ENCODE measurements at places on chromosomes 7 and 10.

- DNase-seq, result no peak
Observed at GRCh38 chr10:115937768-115938056, 335.3 kb downstream of the GFRA1 start.

DNA sequence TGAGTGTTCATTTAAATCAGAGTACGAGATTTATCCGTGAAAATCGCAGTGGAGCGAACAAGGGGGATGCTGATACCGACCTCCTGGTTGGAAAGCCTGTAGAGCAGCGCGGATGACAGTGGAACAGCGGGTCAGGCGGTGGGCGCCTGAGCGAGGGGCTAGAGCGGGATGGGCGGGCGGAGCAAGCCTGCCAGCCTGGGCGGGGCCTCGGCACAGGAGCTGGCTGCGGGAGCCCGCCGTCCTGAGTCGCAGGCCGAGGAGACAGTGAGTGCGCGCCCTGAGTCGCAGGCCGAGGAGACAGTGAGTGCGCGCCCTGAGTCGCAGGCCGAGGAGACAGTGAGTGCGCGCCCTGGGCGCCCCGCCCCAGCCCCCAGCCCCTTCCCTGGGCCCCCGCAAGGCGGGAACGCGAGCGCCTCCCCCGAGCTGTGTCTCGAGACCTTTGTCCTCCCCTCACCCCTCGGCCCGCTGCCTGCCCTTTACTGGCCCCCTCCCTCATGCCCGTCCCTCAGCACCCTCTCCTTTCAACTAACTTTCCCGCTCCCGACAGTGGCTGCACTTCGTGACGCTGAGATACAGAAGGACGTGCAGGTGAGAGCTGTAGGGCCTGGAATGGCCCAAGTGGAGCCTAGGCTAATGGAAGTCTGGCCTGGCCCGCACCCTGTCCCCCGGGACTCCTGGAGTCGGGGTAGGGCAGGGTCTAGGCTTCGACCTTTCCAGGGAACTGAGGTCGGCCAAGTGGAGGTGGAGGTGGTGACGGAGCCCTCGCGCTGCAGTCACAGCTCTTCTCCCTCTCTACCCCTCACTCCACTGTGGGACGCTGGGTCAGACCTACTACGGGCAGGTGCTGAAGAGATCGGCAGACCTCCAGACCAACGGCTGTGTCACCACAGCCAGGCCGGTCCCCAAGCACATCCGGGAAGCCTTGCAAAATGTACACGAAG is at the start of gene AS3MT:
AS3MT (plus strand) TSS at position 213 of the 941 bp plus-strand sequence; CDS start at position 336, 123 bp downstream.
- no peak for DNase-seq

DNA sequence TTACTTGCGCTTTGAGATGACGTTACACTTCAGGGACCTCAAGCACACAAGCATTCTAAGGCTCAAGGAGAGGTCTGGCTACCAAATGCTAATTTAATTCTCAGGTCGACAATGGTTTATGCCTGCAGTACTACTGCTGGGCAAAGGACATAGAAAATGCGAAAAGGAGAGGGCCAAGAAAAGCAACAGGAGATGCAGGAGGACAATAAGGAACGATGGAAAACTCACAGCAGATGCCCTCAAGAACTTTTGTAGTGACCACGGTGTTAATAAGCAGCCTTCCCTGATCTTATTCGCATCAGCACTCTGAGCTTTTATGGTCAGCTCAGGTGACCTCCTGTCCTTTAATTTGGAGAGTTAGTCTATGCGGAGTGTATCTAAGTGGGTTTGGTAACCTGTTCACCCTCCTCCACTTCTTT is 146.3 kb downstream of the GPR85 start:
- DNase-seq, result no peak

DNA sequence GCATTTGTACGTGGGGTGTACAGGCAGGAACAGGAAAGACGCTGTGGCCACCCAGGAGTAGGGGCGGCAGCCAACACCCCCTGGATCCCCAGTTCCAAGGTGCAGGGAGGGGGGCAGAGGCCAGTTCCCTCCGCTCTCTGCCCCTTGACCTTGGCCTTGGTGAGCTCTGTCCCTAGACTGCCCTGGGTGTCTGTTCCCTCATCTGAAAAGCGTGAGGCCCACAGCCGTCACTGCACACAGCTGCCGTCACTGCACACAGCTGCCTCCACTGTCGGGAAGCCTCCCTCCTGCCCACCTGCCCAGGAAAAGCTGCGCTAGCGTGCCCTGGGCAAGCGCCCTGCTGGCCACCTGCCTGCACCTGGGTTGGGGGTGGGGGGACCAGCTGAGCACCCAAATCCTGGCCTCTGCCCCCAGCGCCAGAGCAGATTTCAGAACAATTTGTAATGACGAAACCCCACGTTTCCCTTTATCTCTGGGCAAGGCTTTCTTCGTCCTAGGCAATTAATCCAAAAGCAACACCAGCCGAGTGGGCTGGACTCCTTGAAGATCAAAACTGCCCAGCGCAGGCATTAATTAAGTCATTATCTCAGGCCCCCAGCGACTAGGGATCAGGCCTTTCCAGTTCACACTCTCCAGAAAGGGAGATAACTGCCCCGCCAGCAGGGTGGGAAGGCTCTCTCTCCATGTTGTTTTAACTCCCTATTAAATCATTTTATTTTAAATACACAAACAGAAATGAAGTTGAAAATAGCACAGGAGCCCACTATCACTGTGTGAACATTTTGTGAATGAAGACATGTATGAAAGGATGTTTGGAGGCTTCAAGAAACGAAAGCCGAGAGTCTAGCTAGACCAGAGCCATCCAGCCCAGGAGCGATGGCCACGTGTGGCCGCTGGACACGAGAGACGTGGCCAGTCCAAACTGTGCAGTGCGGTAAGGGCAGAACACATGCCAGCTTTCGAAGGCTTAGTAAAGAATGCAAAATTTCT is 4.0 kb upstream of the PDGFA start:
- DNase-seq, result no peak

Measured in NCI-H2107 (cell line).